Neural progenitor cell (in vitro differentiated cells): ENCODE measurements at places on chromosomes 16 and 17.

- no peak for DNase-seq
Observed at GRCh38 chr16:57685633-57686032, 9.0 kb upstream of the DRC7 start.

DNA sequence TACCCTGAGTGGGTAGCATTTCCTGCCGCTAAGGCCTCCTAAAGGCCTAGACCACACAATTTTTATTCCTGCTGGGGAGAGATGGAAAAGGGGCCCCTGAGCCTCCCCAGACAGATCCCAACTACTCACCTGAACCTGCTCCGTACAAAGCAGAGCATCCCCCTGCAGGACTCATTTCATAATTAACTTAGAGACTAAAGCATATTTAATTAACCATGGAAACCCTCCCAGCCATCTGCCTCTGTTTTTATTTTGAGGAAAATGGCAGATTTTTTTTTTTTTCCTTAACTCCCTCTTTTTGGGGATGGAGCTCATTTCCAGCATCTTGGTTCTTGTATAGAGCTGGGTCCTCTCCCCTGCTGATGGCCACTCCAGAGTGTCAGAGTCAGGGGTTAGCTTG lies 96.5 kb upstream of the CRHR1 start:
- DNase-seq, result no peak

GRCh38 chr16:8179615-8180014 lies 410.7 kb downstream of the TMEM114 start:
- no peak for DNase-seq

- DNase-seq, result no peak
Observed at GRCh38 chr17:82941021-82942001, 101.5 kb upstream of the ZNF750 start.

- peak; percentile 48 for DNase-seq
Observed at GRCh38 chr17:4555873-4556759, 932 bp upstream of the MYBBP1A start.

DNA sequence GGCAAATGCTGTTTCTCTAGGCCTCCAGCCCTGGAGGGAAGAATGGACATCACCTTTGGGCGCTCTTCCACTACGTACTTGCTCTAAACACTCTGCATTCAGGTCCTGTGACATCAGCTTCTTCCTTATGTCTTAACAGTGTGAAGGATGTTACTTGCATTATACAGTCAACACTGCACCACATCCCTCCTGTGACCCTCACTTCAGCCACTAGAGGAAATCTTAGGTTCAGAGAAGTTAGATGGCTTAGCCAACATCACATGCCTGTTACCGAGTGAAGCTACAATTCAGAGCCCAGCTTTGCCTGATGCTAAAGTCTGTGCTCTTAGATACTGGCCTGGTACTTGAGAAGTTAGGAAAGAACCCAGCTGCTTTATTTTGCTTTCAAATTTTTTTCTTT lies 18.3 kb downstream of the UBFD1 start:
- DNase-seq, result no peak

DNA sequence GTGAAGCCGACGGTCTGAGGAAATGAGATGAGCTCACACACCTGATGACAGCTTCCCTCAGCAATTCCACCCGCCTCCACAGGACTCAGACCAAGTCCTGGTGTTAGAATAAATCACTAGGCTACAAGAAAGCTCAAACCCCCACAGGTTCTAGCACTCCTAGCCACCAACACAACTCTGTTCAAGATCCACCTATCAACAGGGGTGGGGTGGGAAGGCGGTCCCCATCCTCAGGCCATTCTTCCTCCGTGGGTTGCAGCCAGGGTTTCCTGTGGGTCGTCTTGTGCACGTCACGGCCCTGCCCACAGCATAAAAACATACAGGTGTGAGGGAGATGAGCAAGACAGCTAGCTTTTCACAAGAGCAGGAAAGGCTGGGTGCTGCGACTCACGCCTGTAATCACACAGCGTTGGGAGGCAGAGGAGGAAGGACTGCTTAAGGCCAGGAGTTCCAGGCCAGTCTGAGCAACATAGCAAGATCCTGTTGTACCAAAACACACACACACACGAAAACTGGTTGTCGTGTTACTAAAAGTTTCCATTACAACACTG lies 81.1 kb downstream of the ANKRD11 start:
- DNase-seq, result no peak

DNA sequence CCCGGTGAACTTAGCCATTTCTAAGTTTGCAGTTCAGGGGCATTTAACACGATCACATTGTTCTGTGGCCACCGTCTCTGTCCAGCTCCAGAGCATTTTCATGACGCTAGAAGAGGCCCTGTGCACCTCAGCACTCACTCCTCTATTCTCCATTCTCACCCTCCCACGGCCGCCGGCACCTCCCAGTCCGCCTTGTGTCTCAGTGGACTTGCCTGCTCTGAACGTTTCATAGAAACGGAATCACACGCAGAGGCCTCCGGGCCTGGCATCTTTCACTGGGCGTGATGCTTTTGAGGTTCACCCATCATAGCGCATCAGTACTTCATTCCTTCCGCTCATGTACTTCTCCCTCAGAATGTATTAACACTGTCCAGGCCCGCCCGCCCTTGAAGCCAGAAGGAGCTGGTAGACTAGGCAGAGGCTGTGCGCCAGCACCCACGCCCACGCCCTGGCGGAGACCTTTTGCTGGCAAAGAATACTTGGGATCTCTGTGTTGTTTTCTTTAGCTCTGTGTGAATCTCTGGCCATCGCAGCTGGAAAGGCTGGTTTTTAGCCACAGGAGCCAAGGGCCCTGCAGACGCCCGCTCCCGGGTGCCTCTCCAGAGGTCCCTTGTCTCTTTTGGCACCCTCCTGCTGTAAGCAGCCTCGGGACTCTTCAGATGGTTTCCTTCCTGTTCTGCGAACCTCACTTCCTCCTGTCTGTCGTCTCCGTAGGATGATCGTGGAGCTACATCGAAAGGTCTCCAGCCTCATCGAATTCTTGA lies 23.4 kb upstream of the JPT2 start:
- DNase-seq, result no peak

DNA sequence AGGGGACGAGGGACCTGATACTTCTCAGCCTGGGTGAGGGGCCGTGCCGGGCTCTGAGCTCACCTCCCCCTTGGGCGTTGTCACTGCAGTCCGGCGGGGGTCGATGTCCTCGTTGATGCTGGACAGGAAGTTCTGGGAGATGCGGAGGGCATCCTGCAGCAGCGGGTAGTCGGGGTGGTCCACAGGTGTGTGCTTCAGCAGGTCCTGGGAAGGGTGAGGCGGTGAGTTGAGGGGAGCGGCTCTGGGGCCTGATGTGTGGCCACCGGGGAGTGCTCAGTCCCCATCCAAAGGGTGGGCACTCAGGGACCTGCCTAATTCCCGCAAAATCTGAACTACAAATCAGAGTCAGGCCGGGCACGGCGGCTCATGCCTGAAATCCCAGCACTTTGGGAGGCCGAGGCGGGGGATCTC lies 75.6 kb downstream of the TIMM22 start:
- no peak for DNase-seq

GRCh38 chr16:11162586-11163268 lies 93.3 kb downstream of the SOCS1 start:
- no peak for DNase-seq

GRCh38 chr17:57594767-57595166 lies 150.3 kb downstream of the CCDC182 start:
- DNase-seq, result no peak

- DNase-seq, result no peak
Observed at GRCh38 chr16:732936-733335, 6.0 kb downstream of the HAGHL start.

DNA sequence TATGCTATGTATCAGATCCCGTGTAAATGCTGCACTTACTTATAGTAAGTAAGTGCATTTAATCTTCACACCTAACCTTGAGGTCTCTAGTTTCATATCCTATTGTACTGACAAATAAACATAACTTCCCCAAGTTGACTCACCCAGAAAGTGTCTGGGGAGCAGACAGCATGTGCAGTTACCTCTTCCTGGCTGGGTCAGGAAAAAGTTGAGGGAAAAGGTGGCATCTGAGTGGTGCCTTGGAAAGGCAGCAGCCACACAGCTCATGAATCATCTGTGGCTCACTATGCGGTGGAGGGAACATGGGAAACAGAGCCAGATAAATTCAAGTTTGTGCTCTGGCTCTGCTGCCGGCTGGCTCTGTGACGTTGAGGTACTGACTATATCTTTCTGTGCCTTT lies 382.0 kb upstream of the DYNLRB2 start:
- no peak for DNase-seq

DNA sequence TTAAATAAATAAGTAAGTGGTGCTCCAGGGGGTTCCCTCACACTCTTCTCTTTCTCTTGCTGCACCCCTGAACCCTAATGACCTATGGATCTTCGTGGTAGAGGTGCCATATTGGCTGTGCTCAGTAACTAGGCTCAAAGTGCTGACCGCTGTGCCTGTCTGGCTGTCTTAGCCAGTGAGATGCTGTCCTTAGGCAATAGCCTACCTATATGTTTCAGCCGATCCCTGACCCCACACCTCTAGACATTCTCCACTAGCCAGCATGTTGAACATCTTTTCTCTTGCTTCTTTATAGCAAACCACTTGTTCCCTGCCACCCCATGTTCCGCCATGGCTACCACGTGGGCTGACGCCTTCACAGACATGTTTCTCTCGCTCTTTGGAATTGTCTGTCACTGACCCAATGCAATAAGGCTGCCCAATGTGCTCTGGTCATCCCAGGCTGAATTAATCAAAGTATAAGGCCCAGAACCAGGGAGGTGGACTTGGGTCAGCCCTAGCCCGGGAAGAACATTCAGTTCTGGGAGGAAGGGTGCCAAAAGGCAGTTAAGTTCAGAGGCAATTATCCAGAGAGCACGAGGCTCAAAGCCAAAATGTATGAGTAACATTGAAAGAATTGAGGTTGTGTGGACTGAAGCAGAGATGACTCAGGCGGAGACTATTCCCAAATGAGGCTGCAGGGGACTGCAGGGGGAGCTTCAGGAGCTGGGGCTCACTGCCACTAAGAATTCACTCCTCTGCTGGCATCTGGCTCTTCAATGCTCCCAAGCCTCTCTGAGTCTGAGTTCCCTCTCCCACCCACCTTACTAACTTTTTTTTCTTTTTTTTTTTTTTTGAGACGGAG lies 28.7 kb upstream of the TNRC6A start:
- DNase-seq, result no peak

DNA sequence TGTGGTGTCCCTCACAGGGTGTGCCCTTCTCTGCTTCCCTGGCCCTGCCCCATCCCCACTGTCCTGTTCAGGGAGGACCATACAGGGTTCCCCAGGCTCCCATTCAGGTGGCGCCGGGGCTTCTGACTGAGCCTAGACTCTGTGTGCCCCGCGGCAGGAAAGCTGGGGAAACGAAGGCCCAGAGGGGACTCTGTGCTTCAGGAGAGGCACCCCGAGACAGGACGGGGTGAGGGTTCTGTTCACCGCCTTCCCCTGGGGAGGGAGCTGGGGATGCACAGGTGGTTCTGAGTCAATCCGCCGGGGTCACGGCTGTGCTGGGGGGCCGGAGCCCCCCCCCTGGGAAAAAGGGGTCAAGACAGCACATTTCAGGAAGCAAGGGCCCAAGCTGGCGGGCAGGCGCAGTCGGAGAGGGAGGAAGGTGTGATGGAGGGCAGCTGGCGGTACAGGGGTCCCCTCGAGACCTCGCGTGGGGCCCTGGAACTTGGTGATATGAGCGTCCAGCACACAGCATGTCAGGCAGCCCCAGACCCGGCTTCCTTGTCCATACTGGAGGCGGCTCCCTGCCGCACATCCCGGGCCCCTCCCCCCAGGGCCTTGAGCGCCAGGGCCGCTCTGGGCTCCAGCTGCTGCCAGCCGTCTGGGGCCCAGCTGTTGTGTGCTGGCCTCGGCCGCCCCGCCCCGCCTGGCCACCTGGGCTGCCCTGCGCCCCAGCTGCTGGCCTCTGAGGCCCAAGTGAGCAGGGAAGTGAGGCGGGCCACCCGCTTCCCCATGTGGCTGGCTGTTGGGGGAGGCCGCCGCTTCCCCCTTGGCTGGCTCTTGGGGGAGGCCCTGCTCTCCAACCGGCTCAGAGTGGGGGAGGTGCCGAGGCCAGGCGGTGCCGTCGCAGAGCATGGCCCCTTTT lies 5.6 kb upstream of the NOTUM start:
- DNase-seq, result peak; percentile 80

GRCh38 chr17:61822326-61823285 lies 40.7 kb downstream of the BRIP1 start:
- DNase-seq, result no peak
